ENCODE measurements at places on chromosomes 6 and 20.

DNA sequence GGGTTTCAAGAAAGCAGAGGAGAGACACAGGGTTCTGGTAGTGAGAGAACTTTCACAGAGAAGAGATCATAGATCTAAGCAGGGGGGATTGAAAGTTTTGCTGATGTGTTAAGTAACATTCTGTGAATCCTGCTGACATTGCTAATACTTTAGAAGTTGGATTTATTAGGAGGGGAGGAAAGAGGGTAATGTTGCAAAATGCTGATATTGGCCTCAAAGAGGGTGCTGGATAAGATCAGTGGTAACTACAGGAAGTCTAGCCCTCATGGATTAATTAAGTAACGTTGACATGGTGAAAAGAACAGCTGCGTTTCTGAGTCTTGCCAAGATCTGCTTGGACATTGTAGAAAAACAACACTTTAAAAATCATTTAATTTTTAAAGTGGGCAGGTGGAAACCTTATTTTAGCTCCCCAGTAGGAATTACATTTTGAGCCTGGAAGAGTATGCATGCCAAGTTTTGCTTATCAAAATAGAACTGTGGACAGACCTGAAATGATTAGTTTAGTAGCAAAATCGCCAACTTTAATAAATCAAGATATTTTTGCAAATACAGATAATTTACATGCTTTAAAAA is 606.0 kb upstream of the HTR1E start:
- no peak for DNase-seq

DNA sequence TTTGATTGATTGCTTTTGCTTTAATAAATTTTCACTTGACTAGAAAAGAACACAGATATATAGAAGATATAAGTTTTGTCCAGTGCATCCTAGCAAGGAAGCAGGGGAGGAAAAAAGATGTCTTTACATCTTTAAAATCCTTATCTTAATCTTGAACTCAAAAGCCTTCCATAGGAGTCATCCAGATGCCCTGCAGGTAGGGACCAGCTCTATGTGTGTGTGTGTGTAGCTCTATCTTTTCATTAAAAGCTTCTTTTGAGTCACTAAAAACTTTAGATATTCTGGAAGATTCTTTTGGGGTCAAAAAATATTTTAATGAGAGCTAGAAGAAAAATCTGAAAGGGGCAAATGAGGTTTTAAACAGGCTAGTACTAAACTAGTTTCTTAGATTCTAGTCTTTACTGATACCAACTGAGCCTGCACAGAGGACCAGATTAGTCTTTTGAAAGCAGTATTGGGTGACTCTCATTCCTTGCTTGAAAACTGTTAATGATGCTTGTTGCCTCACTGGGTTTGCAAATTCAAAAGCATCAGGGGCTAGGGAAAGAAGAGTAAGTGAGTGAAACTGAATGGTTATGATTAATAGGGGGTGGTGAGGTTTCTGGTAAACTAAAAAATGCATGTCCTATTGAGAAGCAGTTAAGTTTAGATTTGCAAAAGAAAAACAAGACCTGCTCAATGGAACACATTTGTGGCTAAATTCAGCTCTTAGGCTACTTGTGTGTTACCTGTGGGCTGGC is 40.6 kb upstream of the JAG1 start:
- no peak for DNase-seq

- DNase-seq = no peak
Measured at GRCh38 chr6:146925846-146926245, 278.4 kb upstream of the STXBP5 start.

DNA sequence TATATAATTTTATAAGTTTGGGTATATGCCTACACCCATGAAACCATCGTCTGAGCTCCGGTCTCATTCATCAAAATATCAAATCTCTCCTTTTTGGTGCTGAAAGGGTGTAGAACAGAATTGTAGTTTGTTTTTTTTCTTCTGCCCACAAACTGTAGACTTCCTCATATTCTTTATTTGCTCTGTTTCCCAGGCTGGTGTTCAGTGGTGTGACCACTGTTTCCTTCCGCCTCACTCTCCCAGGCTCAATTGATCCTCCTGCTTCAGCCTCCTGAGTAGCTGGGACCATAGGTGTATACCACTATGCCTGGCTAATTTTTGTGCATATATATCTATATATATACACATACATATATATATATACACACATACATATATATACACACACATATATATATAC is 139.6 kb upstream of the HCRTR2 start:
- DNase-seq = no peak

GRCh38 chr6:24571361-24571760 is 74.6 kb downstream of the KIAA0319 start:
- DNase-seq = no peak

DNA sequence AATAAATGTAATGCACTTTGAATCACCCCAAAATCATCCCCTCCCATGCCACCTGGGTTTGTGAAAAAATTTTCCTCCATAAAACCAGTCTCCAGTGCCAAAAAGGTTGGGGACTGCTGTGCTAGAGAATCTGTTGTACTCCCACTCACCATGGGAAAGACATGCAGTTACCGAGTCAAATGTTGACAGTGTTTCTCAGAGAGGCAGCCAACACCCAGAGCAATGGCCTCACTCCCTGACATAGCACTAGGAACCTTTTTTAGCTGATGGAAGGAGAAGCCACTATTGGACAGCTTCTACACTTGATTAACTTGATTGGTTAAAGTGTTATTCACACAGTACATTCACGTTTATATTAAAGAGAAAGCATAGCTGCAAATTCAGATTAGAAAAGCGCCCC is 59.8 kb upstream of the MANEA start:
- no peak for DNase-seq

DNA sequence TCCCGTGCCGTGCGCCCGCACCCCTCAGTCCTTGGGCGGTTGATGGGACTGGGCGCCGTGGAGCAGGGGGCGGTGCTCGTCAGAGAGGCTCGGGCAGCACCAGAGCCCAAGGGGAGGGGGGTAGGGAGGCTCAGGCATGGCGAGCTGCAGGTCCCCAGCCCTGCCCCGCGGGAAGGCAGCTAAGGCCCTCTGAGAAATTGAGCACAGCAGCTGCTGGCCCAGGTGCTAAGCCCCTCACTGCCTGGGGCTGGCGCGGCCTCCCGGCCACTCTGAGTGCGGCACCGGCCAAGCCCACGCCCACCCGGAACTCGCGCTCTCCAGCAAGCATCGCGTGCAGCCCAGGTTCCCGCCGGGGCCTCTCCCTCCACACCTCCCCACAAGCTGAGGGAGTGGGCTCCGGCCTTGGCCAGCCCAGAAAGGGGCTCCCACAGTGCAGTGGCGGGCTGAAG is 16.4 kb downstream of the SOX4 start:
- DNase-seq = no peak

DNA sequence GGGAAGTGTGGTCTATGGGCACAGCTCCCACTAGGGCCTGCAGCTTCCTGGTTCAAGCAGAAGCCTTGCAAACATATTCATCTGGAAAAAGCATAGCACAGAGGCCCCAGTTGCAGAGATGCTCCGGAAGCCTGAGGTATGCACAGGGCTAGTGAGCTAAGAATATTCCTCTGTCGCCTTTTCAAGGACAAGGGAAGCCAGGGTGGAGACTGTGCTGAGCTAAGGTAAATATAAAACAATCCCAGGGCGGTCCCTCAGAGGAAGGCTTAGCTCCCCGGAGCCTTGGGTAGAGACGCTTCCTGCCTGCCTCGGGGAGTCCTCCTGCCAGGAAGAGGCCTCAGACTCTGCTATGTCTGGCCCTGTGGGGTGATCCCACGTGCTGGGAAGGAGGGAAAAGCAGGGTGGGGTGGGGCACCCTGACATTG is 134.8 kb upstream of the FOXA2 start:
- DNase-seq = no peak

GRCh38 chr20:24102749-24103333 is 114.3 kb upstream of the GGTLC1 start:
- DNase-seq = no peak

GRCh38 chr6:14747881-14748520 is 497.9 kb upstream of the JARID2 start:
- DNase-seq = no peak

GRCh38 chr6:422433-423054 is 31.0 kb downstream of the IRF4 start:
- DNase-seq = no peak

GRCh38 chr6:108622641-108623298 is 62.1 kb downstream of the FOXO3 start:
- DNase-seq = no peak

DNA sequence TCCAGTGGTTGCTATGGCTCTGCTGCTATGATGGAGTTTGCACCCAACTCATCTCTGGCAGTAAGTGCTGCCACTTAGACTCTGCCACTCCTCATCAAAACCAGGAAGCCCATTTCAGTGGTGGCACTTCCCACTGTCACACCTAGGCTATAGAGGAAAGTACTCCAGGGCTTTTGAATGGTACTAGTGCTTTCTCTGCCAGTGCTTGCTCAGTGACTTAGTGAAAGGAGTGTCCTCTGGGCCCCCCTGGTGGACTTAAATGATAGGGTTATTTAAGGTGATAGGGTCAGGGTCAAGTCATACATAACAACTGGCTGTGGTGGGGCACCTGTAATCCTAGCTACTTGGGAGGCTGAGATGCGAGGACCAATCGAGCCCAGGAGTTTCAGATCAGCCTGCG is 22.8 kb downstream of the FITM2 start:
- no peak for DNase-seq

GRCh38 chr20:37396416-37397075 is 50.6 kb downstream of the SRC start:
- no peak for DNase-seq

- DNase-seq = no peak
Measured at GRCh38 chr6:29941016-29941415, 1.3 kb upstream of the HLA-A start.

DNA sequence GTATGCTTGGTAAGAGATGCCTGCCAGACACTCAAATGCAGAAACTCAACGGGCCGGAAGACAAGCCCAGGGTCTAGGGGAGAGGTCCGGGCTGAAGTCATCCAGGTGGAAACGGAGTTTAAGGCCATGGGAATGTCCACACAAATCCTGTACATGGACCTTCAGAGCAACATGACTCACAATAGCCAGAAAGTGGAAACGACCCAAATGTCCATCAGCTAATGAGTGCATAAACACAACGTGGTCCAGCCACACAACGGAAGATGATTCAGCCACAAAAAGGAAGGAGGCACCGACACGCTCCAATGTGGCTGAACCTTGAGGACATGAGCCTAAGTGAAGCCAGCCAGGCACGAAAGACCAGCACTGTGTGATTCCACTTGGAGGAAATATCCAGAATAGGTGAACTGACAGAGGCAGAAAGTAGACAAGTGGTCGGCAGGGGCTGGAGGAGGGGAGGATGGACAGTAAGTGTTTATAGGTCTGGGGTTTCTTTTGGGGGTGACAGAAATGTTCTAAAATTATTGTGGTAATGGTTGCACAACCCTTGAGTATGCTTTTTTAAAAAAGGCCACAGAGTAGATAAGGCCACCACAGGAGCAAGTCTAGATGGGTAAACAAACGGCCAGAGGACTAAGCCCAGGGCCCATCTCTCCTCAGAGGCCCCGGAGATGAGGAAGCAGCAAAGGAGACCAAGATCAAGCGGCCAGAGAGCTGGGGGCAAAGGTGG is 105.6 kb downstream of the PREX1 start:
- DNase-seq = no peak

DNA sequence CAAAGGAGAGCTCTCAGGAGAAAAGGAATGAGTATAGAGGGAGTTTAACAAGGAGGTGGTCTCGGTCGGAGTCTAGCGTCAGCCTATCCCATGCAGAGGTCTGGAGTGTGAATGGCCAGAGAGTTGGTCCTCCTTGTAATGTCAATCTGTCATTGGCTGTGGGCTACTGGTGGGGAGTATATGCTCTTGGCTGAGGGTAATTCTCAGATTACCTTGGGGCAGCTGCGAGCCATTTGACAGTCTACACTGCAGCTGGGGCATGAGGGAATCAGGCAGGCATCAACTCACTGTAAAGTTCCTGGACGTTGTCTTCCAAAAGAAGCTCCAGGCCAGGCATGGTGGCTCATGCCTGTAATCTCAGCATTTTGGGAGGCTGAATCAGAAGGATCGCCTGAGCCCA is 48.1 kb downstream of the EBF4 start:
- DNase-seq = no peak

DNA sequence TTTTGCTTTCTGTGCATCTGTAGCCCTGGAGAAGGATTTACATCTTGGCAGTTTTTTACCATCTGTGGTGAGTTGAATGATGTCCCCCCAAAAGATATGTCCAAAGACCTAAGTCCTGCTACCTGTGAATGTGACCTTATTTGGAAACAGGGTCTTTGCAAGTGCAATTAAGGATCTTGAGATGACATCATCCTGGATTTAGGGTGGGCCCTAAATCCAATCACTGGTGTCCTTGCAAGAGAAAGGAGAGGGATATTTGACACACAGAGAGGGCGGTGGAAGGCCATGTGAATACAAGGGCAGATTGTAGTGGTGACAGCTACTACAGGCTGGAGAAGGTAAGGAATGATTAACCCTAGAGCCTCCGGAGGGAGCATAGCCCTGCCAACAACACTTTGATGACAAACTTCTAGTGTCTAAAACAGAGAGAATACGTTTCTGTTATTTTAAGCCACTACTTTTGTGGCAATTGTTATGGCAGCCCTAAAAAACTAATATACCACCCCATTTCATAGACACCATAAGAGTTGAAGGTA is 35.1 kb downstream of the MKKS start:
- DNase-seq = no peak

DNA sequence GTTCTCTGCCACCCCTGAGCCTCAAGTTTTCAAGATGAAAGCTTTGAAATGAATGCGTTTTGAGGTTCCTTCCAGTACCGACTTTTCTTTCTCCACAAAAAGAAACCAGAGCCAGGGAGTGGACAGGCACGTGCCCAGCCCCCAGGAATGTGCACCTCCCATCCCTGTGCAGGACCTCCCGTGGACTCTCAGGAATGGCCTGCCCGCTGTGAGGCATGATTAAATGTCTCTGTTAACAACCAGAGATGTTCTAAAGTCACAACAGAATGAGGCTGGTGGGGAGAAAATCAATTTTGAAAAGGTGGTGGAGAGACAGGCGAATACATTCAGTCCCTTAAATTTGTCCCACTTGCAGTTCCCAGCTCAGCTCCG is 1.5 kb downstream of the TGM3 start:
- DNase-seq = no peak

DNA sequence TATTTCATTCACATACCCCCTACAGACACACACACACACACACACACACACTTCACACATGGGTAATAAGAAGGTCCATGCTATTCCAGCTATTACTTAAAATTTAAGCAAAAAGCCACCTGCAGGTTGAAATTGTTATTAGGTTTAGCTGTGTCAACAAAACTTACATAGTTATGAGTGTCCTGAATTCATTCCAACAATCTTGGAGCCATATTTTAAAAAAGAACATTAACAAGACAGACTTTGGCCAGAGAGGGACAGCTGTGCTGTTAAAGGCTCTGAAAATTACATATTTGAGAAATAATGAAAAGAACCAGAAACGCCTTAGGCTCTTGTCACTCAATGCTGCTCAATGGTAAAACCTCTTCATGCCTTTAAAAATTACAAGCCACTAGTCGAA is 455.3 kb downstream of the EPM2A start:
- DNase-seq = no peak
